Heart left ventricle (tissue), 16 donors: ENCODE measurements at places on chromosomes 11 and 22. TPM values are rescaled to one million over a fixed set of nuclear protein-coding genes. Genes with fewer than 3 reads are reported as not detected.

DNA sequence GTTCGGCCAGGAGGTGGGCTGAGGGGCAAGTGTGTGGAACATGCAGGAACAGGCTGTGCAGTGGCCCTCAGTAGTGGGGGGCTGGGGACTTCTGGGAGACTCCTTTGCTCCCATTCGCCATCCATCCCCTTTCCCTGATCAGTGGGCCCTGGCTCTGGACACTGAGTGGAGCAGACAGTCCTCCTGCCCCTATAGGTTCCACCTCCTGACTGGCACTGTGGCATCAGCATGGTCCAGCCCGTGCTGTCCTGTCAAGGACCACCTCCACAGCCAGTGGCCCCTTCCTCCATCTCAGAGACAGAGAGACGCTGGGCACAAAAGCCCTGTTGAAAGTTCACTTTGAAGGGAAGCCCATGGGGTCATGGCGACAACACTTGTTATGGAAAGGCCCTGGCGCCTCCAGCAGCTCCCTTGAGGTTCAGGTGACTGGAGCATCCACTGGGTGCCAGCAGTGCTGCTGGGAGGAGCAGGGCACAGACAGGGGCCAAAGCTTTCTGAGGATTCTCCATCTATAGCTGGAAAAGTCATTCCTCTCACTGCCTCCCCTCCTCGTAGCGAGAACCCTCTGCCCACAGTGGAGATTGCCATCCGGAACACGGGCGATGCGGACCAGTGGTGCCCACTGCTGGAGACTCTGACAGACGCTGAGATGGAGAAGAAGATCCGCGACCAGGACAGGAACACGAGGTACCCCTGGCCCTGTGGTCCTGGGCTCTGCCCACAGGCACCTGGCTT, 5.6 kb downstream of the DERL3 start:
- DNase-seq: peak; percentile 14

Gene MAPK8IP2
- 0.25 TPM for total RNA-seq

GRCh38 chr11:1832211-1832919, 2.4 kb upstream of the SYT8 start:
- DNase-seq: peak; percentile 80

- DNase-seq: no peak
Observed at GRCh38 chr11:105862736-105863367, 159.2 kb downstream of the MSANTD4 start.

DNA sequence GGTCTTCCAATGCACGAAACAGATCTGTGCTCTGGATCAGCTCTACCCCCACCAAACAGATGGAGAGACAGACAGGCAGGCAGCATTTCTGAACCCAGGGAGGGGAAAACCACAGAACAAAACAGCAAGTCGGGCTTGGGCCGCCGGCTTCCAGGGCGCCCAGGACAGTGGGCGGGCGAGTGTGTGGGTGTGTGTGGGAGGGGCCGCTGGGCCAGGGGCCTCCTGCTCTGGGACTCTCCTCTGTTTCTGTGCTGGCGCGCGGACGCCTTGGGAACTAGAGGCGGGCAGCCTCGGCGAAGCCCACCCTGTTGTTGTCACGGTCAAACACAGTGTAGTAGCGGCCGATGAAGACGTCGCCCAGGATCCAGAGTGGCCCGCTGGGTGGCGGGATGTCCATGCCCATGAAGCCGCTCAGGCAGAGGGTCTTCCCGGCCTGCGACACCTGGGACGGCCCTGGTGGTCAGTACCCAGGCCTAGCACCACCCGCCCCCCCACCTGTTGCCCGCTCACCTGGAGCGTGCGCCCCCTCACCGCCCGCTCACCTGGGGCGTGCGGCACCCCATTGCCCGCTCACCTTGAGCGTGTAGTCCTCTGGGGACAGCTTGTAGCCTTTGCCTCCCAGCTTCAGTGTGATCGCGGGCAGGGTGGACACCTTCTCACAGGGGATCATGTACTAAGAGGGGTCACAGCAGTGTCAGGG, 3.0 kb upstream of the IFITM10 start:
- DNase-seq: no peak
